ENCODE measurements at places on chromosomes 5 and 9.

GRCh38 chr5:23977997-23978396 is 470.6 kb downstream of the PRDM9 start:
- DNase-seq, result no peak

DNA sequence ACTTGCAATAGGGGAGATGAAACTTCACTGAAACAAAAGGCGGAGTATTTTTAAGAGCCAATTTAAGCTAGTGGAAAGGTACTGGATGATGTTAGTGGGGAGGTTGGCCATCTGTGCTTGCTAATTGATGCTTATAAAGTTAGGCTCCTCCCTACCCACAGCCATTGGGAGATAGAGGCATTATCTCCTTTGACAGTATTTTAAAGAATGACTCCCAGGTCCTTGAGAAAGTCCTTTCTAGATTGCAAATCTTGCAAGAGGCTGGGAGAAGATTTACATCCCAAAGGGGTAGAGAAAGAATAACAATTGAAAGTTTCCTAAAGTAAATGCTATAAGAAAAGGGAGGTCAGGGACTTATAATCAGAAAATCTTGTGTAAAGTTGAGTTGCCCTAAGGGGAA is 282.6 kb downstream of the BRINP1 start:
- no peak for DNase-seq

DNA sequence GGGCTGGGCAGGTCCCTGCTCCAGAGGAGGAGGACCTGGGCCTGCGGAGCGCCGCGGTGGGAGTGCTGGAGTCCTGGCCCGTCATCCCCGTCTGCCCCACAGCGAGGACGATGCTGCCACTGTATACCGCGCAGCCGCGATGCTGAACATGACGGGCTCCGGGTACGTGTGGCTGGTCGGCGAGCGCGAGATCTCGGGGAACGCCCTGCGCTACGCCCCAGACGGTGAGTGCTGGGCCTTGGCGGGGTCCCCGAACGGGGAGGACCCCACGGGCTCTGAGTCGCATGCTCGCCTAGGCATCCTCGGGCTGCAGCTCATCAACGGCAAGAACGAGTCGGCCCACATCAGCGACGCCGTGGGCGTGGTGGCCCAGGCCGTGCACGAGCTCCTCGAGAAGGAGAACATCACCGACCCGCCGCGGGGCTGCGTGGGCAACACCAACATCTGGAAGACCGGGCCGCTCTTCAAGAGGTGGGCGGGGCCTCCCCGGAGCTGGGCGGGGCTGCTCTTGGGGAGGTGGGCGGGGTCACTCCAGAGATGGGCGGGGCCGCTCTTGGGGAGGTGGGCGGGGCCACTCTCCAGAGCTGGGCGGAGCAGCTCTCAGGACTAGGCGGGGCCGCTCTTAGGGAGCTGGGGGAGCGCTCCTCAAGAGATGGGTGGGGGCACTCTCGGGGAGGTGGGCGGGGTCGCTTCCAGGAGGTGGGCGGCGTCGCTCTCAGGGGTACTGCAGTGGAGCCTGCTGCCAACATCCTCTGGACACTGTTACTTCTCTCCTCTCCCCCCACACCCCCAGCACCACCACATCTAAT is 13.1 kb downstream of the LRRC26 start:
- DNase-seq, result no peak

DNA sequence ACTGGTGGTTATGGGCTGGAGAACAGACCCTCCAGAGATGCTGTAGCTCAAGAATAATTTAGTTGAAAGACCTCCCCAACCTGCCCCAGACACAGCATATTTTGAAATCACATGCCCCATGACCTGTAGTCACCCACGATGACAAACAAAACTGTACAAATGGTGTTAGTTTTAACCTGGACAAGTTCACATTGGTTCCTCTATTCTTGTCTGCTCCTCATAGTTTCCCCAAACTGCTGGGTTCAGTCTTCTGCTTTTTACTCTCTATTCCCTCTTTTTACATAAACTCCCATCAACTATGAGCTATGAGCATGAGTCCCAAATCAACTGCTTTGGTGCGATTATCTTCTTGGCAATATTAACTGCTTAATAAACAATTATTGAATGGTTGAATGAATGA is 365.3 kb upstream of the CLINT1 start:
- DNase-seq, result no peak

- DNase-seq, result no peak
Observed at GRCh38 chr5:87524217-87524616, 111.5 kb upstream of the CCNH start.

DNA sequence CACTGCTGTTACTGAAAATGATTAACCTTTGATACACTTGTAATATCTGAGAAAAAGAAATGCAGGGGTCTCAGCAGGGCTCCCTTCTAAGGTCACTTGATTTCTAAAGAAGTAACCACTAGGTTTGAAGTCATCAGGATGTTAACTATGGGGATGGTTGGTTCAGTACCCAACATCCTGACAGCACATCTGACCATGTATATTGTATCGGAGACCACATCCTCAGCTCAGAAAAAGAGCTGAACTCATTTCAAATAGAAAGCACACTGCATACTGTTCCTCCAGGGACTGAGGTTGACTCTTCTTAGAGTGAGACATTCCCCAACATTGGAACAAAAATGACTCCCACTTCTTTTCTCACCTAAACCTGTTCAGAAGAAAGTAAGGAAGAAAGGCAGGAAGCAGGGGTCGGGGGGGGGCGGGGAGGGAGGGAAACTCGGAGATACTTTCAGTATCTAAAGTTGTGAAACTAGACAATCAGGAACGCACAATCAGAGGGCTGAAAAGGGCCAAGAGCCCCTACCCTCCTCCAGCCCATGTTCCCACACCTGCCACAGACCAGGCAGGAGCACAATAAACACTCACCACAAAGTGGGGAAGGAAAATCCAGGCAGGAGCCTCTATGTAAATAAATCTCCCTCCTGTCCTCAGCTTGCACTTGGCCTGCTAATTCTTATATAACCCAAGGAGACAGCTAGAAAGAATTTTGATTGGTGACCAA is 730 bp upstream of the GZMA start:
- no peak for DNase-seq

DNA sequence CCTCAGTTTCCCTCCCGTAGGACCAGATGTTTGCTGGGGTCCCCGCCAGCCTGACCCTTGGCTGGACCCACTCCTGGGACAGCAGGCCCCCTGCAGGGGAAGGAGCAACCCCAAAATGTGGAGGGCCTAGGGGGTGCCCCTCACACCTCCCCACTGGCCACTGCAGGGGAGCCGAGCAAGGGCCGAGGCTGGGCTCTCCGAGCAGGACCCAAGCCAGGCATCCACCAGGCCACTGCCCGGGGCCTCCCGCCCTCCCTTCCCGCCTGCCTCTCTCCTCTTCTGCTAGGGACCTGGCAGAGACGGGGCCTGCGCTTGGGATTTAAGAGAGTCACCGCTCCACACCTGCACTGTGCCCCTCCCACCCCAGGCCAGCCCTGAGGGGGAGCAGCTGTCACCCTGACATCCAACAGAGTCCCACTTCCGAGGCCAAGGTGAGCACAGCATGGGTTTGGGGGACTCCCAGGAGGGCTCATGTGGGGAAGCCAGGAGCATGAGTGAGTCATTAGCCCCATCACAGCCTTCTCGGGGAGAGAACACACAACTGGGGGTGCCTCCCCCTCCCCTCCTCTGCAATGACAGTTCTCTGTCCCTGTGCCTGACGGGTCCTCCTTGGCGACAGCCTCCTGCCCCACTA is 15.8 kb downstream of the SOHLH1 start:
- no peak for DNase-seq

DNA sequence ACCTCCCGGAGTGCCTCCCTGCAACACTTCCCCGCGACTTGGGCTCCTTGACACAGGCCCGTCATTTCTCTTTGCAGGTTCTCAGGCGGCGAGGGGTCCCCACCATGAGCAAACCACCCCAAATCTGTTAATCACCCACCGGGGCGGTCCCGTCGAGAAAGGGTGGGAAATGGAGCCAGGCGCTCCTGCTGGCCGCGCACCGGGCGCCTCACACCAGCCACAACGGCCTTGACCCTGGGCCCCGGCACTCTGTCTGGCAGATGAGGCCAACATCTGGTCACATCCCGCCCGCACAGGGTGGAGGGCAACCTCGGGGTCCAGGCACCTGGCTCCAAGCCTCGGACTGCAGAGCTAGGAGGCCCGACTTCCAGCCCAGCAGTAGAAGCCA is 776 bp upstream of the TERT start:
- no peak for DNase-seq

GRCh38 chr9:104879555-104880309 is 48.2 kb downstream of the ABCA1 start:
- DNase-seq, result peak; percentile 33

DNA sequence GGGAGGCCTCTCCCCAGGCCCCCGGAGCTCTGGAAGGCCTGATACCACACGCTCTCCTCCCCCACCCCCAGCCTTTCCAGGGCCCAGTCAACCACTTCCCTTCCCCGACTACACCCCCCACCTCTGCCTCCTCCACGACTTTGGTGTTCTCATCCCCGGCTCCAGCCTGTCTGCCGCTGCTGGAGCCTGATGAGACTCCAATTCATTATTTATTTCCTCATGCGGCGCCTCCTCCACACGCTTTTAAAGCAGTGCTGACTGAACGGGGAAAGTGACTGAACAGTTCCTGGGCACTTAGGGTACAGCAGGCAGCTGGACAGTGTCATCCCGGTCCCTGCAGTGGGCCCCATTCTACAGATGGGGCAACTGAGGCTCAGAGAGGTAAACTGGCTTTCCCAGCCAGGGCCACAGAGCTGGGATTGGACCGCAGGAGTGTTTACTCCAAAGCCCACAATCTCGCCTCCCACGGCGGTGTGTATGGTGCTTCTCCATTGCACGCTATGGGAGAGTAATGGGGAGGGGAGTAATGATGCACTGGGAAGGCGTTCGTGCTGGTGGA is 15.9 kb upstream of the RPL26L1 start:
- no peak for DNase-seq

DNA sequence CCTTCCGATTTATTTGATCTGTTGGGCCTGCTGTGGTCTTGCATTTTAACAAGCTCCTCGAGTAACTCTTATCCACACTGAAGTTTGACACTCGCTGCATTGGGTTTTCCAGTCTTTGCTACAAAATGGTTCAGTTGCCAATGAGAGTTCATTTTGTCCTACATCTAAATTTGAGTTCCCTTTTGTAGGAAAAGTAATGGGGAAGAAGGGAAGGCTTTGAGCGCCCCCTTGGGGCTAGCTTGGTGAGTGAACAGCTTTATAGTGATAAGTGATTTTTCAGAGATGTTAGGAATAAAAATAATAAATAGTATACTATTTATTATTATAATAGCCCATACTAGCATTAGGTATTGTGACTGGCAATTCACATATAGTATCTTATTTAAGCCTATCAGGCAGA is 89.9 kb upstream of the GNAQ start:
- peak; percentile 38 for DNase-seq
